ENCODE measurements at places on chromosomes 5 and 9.

- no peak for DNase-seq
These were observed 42.8 kb upstream of the NR4A3 start for GRCh38 chr9:99778836-99779235.

DNA sequence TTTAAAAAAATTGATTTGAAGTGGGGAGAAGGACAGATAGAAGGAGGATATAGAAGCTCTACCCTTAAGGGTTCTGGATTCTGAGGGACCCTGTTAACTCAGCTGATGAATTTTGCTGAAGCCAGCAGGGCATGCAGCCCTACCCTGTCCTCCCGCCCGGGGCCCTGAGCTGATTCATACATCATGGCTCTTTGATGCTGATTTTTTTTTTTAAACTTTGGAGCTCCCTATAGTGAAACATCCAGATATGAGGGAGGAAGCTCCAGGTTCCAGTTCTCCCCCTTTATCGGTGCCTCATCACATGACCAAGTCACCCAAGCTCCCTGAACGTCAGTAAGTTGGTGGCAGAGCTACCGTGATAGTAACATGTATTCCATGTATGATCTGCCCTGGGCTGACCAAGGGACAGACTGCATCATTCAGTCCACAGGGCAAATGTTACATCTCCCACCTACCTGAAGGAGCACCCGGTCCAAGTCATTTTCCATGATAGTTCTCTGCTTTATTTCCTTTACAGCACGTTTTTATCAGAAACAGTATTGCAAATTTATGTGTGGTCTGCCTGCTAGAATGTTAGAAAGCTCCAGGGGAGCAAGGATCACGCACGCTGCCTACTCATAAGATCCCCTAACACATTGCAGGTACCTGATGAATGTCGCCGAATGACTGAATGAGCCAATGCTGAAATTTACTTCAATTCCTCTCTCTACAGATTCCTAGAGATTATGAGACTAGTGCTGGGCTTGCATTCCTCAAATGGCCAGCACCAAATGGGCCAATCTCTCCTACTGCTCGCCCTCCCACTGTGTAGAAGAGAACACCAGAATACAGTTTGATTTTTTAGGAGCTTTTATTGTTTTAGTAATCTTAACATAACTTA lies 25.9 kb downstream of the SPARC start:
- DNase-seq = no peak

DNA sequence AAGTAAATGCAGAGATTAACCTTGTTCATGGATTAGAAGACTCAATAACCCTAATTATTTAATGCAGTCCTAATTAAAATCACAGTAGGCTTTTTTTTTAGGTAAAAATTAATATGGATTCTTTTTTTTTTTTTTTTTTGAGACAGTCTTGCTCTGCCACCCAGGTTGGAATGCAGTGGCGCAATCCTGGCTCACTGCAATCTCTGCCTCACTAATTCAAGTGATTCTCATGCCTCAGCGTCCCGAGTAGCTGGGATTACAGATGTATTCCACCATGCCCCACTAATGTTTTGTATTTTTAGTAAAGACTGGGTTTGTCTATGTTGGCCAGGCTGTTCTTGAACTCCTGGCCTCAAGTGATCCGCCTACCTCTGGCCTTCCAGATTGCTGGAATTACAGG lies 40.6 kb downstream of the DENND4C start:
- no peak for DNase-seq

DNA sequence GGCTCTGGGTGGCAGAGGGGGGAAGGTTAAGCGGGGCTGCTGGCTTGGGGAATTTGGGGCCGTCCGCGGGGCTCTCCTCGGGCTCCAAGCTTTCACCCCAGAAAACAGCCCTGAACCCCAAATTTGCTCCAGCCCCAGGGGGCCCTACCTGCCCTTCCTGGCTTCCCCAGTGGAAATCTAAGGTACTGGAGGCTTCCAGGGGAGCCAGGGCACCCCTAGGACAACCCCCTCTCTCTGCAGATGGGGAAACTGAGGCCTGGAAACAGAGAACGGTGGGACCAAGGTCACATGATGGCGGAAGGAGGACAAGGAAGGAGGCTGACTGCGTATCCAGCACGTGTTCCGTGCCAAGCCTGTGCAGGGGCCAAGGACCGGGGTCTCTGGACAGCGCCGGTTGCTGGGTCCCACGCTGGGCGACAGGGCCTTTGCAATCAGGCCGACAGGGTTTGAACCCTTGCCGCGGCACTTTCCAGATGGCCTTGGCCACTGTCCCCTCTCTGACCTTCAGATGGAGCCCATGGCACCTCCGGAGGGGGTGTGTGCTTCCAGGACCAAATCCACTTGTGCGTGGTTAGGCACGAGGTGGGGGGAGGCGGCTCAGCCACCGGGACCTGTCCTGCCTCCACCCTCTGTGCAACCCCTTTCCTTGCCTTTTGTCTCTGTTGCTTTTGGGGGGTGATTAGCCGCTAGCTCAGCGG lies 183.1 kb downstream of the C9orf50 start:
- no peak for DNase-seq

- DNase-seq = no peak
These were observed 1942.4 kb upstream of the WWC1 start for GRCh38 chr5:166349046-166349445.

GRCh38 chr5:2149195-2149539 lies 266.4 kb upstream of the IRX4 start:
- no peak for DNase-seq

DNA sequence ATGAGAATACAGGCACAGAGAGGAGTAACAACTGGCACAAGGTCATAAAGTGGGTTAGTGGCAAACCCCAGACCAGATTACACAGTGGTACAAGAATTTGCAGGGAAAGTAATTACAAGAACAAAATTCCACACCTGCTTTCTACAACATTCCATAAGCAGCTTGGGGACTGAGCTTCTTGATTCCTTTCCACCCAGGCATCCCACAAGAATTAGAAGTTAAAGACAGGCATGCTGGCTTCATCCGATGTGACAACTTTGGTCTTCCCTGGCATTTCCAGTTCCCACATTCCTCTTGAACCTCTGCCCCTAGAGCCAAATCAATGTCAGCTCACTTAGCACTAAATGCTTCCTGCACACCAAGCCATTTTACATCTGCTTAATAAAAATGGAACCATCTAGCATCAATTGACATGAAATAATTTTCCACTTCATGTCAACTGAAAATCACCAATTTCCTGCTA lies 435.8 kb upstream of the PAPPA start:
- no peak for DNase-seq

DNA sequence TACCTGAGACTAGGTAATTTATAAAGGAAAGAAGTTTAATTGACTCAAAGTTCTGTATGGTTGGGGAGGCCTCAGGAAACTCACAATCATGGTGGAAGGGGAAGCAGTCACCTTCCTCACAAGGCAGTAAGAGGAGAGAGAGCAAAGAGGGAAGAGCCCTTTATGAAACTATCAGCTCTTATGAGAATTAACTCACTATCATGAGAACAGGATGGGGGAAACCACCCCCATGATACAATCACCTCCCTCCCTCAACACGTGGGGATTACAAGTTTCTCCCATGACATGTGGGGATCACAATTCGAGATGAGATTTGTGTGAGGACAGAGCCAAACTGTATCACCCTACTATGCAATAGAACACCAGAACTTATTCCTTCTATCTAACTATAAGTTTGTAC lies 27.9 kb downstream of the CD274 start:
- no peak for DNase-seq

GRCh38 chr9:4433379-4433778 lies 56.9 kb upstream of the SLC1A1 start:
- DNase-seq = no peak

DNA sequence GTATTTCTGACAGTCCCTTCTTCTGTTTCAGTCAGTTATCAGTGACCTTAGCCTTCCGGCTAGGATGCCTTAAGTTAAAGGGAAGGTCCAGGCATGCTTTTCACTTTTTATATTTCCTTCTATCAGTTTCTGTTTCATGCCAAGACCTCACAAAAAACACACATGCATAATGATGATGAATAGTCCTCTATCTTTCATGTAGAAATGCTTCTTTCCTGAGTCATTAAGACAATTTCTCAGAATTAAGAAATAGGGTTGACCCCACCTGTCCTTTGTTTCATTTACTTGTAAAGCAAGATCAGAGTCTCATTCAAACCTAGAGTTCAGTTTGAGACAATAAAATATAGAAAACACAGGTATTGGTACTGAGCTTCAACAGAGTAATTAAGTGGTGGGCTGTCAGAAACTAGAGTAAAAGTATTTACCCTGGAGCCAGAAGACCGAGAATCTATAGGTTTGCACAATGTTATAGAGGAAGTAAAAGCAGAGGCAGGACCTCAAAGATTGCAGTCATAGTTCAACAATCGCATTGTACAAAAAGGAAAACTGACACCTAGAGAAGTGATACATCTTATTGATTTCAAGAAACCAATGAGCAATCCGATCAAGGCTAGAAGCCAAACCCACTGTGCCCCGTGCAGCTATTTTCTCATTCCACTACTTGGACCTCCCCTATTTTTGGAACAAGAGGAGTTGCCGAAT lies 118.7 kb upstream of the PUM3 start:
- DNase-seq = no peak

DNA sequence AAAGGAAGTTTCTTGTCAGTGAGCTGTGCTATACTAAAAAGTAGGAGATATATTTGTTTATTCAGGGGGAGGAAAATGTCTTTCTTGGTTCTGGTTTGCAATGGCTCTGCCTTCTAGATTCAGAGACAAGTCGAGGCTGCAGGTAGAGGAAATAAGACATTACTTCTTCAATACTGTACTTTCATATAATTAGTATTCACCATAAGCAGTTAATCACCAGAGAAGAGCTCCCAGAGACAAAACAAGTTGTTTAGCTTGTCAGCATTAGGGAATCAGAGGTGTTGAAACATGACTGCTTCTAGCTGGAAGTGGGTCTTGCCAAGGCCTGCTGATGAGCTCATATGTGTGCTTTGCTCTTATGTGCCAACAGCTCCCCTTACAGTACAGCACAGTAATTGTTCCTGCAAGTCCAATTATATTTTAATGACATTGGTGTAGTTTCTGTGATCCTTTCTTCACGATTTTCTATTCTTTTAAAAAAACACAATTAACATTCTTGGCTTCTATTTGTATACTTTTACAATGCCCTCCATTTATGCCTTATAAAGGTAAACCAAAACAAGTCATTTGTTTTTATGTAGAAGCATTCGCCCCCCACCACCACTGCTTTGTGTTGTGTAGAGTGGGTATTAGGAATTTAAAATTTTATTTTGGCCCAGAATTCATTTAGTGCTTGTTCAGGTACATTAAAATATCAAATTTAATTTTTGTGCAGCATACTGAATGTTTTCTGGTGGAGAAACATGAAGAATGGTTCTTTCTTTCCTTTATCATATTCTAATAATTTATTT lies 112.2 kb downstream of the RPS23 start:
- peak; percentile 17 for DNase-seq

- no peak for DNase-seq
These were observed 480.4 kb downstream of the CETN3 start for GRCh38 chr5:89929173-89929572.

GRCh38 chr5:9269014-9269413 lies 276.9 kb downstream of the SEMA5A start:
- DNase-seq = no peak

DNA sequence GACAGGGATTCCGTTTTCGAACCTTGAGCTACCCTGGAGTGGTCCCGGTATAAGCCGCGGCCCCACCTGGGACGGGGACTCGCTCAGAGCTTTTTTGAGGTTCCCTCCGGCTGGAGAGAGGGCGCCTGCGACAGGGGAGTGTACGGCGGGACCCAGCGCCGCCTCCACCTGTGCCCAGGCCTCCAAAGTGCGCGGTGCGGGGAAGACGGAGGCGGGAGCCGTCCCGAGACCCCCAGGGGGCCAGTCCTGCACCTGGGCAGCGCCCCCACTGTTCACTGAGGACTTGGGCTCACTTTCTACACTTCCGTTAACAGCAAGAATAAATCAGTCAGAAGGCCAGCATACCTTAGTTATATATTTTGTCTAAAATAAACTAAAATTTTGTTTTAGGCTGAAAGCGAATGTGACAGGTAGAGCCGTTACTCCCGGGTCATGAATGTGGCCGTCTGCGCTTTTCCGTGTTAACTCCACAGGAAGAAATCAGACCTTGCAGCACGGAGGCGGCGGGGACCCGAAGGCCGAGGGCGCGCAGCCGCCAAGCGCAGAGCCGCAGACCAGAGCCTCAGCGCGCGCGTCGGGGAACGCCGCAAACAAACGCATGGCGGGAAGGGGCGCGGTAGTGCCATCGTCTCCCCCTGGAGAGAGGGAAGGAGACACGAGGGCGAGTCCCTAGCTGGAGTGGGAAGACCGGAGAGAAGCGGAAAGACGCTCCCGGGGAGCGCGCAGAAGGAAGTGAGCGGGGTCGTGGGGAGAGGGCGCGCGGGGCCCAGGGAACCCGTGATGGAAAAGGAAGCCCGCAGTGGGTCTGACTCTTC lies 14.1 kb downstream of the TRIM7 start:
- no peak for DNase-seq

DNA sequence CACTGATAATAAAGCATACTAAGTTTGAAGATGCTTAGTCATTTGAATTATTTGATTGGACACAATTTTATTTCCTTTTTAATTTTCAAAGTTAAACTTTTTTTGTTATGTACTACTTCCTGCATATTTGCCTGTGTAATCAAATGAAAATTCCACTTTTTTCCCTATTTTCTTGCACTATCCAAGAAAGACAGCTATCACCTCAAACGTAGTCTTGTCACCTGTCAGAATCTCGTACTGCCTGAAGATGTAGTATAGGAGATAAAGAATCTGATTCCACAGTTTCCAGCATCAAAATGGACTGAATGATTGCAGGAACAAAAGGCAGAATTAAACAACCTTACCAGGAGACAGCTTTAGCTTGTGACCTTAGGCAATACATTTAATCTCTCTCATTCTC lies 818.8 kb downstream of the MAT2B start:
- DNase-seq = no peak
